ENCODE measurements at places on chromosomes 4 and X.

DNA sequence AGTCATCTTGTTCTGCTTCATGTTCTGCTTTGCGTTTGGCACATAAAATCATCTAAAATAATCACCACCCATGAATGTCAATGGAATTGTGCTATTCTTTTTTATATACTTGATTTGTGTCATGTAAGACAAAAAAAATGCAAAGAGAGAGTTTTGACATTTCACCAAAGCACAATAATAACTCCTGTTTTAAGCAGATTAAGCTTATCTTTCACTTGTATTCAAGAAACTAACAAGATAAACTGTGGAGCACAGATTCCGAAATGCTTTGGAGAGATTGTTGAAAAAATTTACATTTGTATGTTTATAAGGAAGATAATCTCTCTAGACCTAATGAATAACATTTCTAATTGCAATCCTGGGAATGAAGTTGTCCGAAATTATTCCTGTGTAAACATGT is 225.1 kb upstream of the ANXA10 start:
- DNase-seq, result no peak

DNA sequence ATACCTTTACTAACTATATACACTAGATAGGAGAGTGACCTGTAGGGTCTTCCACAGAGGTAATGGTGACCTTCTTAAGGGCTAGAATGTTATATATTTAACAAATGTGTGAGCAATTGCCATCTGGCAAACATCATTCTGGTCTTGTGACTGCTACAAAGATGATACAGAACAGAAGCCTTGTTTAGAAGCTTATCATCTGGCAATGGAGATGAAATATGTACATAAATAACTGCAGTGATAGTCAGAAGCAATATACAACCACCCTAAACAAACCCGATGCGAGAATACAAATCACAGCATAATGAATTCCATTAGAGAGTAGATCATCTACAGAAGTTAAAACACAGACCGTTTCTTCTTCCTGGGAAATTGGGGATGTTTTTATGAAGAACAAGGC is 952.7 kb upstream of the SLIT2 start:
- DNase-seq, result no peak

DNA sequence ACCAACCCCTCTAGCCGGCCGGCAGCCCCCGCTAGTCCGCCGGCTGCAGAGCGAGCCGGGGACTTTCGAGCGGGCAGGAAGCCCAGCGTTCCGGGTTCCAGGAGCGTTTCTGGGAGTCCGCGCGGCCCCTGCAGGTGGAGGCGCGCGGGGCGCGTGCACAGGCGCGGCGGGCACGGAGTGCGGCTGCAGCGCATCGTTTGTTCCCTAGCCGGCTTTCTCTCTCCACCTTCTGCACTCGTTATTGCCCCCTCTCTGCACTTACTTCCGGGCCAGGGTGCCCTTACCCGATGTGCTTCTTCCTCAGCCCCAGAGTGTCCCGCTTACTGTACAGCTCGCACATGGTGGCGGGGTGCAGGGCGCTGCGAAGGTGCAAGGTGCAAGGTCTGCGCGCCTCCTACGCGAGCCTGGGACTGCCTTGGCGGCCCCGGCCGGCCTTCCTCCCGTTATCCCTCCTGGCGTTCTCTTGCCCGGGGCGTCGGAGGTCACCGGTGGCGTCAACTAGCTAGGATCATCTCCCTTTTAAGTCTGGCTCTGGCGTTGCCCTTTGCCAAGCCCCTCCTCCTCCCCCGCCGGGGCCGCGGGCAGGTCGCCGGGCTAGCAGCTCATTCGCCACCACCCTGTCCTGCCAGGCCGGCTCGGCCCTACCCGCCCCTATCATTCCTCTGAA is at the start of gene ETNPPL:
ETNPPL (minus strand) TSS at position 495 of the 667 bp plus-strand sequence; CDS start at position 340, 155 bp downstream.
- no peak for DNase-seq

DNA sequence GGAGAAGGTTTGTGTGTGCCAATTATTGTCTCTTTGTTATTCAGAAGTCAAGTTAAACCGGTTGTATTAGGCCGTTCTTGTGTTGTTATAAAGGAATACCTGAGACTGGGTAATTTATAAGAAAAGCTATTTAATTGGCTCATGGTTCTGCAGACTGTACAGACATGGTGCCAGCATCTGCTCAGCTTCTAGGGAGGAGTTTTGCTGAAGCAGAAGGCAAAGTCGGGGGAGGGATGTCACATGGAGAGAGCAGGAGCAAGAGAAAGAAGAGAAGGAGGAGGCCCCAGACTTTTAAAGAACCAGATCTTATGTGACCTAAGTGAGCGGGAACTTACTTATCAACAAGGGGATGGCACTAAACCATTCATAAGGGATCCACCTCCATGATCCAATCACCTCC is 349.3 kb upstream of the PCDH18 start:
- DNase-seq, result no peak

GRCh38 chr4:152109531-152110509 is 349.0 kb upstream of the GATB start:
- no peak for DNase-seq

DNA sequence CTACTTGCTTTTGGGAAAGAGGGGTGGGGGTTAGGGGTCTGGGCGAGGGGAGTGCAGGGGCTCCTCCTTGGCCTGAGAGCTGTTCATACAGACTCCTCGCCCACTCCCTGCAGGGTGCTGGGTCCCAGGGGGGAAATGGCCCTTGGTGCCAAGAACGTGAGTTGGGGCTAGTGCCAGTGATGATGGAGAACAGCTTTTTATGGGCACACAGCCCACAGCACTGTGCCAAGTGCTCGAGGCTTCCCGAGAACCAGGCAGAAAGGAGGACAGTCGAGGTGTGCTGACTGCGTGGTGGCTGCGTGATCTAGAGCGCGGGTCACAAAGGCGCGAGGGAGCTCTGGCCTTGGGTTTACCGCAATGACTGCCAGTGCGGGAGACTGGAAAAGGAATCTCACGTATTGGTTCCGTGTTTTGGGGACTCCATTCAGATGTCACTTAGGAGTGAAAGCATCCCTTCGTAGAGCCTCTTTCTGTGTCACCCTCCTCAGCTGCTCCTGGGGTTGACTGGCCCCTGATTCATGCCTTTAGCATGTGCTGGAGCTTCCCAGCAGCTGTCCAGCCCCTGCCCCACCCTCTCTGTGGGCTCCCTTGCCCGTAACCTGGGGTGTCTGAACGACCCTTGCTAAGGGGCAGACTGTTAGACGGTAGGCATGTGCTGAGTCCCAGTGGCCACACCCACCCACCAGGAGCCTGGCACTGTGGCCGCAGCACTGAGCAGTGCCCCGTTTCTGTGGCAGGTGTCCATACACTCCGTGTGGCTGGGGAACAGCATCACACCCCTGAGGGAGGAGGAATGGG is 20.9 kb upstream of the MSANTD1 start:
- DNase-seq, result no peak
